Dermis microvascular lymphatic vessel endothelial cell (primary cell): ENCODE measurements at places on chromosomes 11 and 22.

GRCh38 chr11:75413864-75414263, 14.5 kb downstream of the RPS3 start:
- DNase-seq: no peak

DNA sequence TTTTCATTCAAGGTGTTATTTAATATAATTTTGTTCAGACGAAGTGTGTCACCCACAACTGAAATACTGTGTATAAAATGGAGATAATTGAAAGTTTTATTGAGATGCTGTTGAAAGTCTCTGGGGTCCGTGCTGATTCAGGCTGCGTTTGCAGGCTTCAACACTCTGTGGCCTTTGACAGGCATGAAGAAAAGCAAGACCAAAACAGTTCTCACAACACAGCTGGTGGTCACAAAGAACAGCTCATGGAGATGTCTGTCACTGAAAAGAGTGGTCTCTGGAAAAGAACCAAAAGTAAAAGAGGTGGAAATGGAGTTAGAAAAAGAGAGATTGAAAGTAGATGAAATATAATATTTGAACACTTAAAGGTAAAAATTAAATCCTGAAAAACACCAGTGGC, 9.8 kb upstream of the MPPED2 start:
- DNase-seq: no peak

GRCh38 chr11:79663017-79663416, 222.2 kb upstream of the TENM4 start:
- no peak for DNase-seq

DNA sequence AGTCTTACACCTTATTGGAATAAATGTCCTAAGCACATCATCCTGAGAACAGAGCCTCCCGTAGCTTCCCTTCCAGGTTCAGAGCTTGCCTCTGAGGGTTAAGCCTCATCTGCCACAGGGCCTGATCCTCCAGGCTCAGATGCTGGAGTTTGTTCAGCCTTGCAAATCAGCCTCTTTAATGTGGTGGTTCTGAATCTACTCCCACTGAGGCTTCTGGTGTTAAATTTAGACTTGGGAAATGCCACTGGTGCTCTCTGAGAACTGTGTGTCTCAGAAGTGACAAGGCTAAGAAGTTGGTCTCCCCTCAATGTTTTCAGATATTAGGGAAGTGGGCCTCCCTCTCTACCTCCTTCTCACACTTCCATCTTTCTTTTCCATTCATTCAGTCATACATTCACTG, 68.7 kb downstream of the CCDC81 start:
- no peak for DNase-seq

DNA sequence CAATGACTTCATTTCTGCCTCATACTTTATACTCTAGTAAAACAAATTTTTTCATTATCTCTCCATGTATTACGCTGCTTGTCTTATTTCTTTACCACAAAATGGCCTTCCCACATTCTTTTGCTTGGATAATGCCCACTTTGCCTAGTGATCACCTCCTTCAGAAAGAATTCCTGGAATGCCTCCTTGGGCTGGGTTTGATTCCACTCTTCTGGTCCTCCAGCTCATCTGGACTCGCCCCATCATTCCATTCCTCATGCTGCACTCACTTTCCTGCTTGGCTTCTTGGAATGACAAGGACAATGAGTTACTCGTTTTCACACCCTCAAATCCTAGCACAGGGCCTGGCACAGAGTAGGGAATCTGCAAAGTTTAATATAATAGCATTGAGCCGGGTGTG, 475.1 kb upstream of the LARGE1 start:
- no peak for DNase-seq

DNA sequence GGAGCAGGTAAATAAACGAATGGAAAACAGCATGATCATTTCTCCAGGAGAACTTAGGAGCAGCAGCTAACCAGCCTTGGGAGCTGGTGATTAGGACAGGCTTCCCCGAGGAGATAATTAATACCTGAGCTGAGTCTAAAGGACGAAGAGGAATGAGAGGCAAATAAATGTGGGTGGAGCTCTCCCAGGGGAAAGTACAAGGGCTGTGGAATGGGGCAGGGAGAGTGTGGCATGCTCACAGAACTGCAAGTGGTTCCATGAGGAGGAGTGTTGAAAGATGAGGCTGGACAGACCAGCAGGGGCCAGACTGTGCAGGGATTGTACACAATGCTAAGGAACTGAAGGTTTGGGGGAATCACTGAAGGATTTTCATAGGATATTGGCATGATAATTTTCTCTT, 14.2 kb upstream of the TLCD5 start:
- DNase-seq: no peak

DNA sequence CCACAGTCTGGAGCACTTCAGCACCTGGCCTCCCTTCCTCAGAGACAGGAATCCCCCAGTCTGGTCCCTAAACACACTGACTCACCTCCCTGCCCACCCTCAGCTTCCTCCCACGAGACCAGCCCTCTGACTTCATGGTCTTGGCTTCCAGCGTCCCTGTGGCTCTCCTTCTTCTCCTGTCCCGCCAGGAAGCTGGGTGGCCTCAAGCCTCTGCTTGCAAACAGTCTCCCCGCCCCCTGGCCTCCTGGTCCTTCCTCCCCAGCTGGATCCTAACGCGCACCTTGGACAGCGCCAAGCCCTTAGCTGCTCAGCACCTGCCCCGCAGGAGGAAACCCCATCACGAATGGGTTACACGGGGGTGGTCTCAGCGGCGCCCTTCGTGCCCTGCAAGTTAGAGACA, 4.5 kb downstream of the NCF4 start:
- no peak for DNase-seq

GRCh38 chr22:39132281-39132680, 20.2 kb downstream of the CBX7 start:
- DNase-seq: no peak

GRCh38 chr11:28512143-28512756, 404.1 kb downstream of the METTL15 start:
- no peak for DNase-seq

DNA sequence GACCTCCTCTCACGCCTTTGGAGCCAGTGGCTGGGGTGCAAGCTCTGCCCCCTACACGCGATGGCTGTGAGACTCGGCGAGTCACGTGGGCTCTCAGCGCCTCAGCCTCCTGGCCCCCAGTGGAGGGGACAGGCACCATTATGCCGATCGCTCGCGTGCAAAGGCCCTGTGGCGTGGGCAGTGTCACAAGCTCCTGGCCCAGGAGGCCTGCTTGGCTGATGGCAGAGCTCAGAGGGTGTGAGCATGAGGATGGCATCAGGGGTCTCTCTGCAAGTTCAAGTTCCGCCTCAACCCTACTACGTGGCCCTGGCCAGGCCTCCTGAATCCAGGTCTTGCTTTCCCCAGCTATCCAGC, 90.8 kb upstream of the KCNQ1OT1 start:
- DNase-seq: no peak

DNA sequence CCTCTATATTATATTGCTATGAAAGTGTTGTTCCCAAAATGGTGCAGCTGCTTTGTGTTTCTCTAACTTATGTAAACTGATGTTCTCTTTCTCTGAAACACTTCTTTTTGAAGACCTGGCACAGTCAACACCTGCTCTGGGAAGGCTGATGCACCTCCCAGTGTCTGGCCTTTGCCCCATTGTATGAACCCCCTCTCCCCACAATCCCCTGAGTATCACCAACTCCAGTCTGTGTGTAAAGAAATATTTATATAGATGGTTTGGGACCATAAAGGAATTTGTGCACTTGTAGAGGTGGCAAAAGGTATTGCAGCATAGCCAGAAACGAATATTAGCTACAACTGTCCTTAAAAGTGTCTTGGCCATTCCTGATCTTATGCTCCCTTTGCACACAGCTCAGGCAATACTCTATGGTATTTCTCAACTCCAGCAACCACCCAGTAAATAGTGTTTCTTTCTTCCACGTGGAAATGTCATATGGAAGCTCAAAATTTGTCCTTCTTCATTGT, 365.2 kb upstream of the DDI1 start:
- DNase-seq: no peak

DNA sequence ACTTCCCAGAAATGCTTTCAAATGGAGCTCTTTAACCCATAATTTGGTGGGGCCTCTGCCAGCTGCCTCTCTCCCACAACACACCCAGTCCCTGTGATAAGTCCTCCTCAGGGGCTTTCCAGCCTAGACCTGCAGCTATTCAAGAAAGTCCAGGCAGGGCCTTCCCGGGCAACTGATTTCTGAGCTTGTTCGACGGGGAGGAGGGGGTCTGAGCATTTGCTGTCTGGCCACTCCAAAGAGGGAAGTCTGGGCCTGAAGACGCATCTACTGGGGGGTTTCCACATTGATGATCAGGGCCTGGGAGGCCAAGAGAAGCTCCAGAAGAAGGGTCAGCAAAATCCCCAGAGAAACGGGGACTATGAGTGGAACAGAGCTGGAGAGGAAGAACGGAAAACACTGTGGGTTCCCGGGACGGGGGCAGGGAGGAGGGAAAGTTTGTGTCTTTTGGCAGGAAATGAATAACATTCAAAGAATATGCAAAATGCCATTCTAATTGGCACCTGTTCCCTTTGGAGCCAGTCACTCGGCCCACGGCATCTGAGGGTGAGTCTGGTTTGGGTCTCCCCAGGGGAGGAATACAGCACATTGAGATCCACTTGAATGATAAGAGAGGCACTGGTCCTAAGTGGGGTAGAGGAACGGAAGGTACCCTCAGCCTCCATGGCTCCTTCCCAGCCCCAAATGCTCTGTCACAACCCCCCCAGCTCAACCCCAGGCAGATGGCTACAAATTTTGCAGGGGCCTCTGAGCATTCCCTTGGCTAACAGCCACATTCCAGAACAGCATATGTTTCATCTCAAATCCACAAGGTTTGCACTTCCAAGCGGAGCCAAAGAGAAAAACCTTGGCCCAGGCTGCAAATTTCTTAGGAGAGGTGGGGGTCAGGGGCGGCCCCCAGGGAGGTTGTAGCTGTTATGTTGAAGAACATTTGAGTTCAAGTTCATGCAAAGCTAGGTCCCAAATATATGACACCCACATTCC, 72.0 kb downstream of the RPUSD4 start:
- DNase-seq: peak; percentile 20

GRCh38 chr11:132644520-132645239, 887.6 kb downstream of the OPCML start:
- no peak for DNase-seq

GRCh38 chr11:91296629-91297028, 928.0 kb upstream of the FAT3 start:
- no peak for DNase-seq

DNA sequence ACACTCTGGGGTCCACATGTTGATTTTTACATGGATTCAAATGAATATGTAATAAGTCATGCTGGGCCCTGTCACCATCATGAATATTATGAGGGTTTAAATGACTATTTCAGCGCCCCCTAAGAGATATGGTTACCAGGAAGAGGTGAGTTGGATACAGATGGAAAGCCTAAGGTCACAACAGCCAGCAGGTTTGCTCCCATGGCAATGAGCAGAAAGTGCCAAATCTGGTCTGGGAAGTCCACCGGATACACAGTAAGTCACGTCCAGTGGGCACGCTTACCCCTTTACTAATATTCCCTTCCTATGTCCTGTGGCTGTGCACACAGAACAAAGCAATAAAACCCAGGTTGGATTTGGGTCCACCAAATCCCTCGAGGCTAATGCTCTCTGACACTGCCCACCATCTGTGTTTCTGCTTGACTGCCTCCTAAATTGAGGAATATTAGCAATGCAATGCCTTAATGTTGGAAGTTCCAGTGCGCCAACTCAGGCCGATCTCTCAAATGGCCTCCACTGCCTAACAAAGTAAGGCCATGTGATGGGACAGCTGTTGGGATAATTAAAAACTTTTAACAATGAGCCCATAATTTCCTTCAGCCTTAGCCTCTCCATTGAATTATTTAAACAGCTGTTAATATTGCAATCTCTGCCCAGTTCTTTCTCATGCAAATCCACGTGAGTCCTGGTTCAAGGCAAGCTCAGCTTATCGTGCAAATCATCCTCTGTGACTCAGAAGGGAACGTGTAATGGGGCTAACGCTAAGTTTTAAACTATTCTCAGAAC, 97.6 kb downstream of the SLC1A2 start:
- DNase-seq: no peak

GRCh38 chr22:43253839-43254238, 66.9 kb upstream of the TTLL12 start:
- no peak for DNase-seq
